ENCODE measurements at places on chromosomes 7 and 10.

GRCh38 chr7:27172823-27173510 lies 1.2 kb downstream of the HOXA10 start:
- DNase-seq: no peak

DNA sequence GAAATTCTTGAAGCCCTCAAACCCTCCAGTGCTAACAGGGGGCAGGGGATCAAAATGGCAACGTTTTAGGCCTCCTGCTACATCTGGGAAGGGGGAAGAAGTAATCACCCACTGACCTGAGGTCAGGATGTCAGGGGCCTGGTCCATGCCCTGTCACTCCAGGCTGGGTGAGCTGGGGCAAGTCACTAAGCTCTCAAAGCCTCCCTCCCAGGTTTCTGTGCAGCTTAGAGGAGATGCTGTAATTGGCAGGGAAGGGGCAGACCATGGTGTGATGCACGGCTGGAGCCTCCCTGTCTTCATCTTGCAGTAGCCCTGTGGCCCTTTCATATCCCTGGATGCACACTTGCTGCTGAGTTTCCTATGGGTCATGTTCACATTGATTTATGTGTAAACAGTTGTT lies 27.2 kb downstream of the LEP start:
- DNase-seq: no peak

DNA sequence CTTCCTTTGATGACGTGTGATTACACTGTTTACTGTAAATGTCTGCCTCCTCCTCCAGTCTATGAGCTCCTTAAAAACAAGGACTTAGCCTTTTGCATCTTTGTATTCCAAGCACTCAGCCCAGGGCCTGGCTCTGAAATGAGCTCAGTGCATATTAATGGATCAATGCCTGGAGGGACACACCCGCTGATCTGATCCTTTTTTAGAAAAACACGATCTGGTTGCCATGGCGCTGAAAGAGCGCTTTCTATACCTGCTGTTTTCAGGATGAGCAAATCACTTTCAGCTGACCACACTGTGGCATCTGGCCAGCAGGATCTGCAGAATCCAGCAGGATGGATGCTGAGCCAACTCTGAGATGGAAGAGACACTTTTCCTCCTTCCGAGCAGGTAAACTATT lies 37.8 kb upstream of the GARS1 start:
- DNase-seq: no peak

GRCh38 chr10:71025535-71025934 lies 137.2 kb upstream of the PCBD1 start:
- no peak for DNase-seq

DNA sequence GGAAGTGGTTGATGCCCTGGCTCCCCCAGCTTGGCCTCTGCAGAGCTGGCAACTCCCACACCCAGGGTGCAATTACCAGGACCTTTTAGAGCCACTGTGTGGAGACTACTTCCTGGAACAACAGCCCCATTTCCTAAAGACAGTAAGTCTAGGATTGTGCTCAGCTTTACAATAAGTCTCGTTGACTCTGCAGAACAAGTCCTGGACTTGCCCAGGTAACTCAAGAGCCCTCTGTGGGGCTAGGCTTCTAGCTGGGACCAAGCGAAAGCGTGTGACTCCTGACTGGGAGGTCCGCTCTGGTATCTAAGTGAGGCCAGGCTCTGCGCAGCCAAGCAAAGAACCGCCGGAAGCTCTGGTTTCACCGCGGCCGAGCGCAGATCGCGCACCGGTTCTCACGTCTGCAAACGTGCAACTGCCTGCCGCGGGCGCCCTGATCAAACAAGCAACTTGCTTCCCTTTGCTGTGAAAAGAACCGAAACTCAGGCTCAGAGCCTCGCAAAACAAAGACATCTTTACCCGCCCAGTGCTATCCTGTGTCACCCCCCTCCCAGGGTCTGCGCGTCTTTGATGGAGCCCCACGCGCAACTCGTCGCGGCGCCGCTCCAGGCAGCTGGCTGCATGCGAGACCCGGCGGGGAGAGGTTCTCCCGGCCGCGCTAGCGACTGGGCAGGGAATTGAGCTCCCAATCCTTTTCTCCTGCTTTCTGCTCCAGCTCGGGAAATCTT lies 4.4 kb upstream of the PDLIM1 start:
- no peak for DNase-seq

DNA sequence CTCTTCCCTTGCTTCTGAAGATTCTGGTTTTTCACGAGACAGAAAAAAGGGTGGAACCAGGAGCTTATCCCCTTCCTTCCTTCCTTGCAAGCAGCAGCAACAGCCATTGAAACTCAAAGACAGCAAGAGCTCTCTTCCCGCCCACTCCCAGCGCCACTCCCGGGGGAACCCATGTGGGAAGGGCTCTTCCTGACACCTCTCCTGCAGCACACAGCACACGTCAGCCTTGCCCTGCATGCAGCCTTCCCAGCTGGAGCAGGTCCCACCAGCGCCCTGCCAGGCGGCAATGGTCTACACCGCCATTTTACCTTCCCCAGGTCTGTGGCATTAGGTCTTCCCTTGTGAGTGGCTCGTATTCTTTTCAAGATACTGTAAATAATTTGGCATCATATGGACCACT lies 161.8 kb downstream of the MGMT start:
- no peak for DNase-seq

DNA sequence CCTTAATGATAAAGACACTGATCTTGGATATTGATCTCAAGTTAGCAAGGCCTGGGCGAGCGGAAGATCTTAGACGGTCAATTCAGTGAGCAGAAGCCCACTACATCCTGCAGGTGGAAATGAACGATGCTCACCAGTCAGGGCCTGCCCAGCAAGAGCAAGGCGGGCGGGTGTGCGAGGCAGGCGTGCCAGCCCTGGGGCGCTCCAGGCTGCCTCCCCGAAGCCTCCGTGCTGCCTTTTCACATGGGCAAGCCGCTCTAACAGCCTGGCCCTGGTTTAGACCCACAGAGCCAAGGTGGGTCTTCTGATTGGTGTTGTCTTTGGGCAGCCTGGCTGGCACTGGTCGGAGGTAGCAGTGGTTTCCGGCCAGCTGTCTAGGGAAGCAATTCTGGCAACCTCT lies 475.1 kb upstream of the FOXK1 start:
- DNase-seq: no peak
